ENCODE measurements at places on chromosomes 4 and X.

GRCh38 chrX:153647461-153648357 lies 706 bp downstream of the DUSP9 start:
- no peak for DNase-seq

GRCh38 chr4:189838821-189839497 lies 101.7 kb upstream of the FRG1 start:
- DNase-seq: no peak

DNA sequence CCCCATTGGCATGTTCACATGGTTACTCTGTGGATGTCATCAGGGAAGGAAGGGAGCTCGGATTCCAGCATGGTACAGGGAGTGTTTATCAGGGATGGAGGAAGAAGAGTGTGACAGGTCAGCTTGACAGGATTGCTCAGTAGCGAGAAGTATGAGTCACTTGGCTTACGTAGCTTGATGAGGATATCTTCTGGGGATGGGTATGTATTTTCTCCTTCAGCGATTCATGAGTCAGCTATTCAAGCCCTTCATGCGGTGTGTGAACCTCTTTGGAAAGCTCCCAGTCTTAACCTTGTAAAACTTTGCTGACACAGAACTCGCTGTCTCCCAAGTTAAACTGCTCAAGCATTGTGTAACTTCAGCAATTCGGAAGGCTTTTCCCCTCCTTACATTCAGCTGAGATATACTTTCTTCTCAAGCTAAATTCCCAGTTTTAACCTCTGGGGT lies 275.4 kb downstream of the ARHGAP10 start:
- DNase-seq: no peak

GRCh38 chr4:106659371-106659770 lies 290.8 kb upstream of the GIMD1 start:
- DNase-seq: no peak

DNA sequence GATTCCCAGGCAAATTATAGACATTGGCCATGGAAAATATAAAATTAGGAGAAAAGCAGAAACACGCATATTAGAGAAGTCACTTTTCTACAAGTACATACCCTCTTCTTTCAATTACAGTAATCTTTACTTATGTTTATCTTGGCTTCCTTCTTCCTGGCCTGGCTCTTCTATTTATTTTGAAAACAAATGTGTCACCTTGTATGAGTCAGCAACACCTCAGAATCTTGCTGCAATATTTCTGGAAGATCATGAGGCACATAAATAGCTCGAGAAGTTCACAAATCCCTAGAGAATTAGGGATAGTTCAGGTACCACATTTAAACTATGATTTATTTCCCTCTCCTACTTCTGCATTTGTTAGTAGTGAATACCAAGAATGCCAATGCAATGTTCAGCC lies 124.6 kb downstream of the ANOS1 start:
- DNase-seq: no peak

GRCh38 chr4:52266537-52267137 lies 215.5 kb downstream of the SPATA18 start:
- no peak for DNase-seq

DNA sequence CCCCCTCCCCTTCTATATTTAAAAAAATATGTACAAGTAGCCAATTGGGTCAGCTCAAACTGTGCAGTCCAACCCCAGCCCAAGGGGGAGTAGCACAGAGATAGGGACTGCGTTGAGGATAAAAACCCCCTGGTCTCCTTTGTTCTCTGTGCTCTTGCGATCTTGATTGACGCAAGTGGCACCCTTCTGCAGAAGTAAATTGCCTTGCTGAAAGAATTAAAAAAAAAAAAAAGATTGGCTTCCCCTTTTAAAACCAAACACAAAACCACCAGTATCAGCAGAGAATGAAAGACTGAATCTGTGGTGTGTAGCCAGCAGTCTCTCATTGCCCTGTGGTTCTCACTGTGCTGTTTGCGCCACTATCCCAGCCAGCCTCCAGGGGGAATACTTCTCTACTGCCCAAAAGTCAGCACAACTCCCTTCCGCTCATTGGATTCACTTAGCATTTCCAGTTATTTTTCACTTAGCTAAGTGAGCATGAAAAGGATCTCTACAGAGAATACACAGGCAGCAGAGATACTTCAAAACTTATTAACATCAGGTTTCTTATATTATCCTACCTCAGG lies 29.7 kb downstream of the MANBA start:
- DNase-seq: no peak

DNA sequence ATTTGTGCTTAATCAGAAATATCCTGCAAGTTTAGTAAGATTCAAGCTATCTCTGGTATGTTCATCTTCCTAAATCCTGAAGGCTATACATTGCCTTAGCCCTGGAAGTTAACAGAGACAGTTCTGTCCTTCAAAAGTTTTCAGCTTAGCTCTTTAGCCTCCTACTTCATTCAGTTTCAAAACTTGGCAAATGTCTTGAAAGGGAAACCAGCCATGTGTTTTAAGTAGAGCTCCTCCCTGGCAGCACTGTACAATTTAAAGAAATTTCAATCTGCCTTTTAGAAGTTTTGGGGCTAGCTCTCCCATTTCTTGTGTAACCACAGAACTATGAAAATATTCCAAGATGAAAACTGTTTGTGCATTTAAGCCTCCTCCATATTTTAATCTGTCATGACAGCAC lies 47.0 kb downstream of the FANCB start:
- no peak for DNase-seq

- DNase-seq: no peak
Observed at GRCh38 chrX:25295466-25295865, 279.7 kb upstream of the ARX start.

GRCh38 chrX:107675823-107676555 lies 47.7 kb downstream of the PRPS1 start:
- DNase-seq: no peak

DNA sequence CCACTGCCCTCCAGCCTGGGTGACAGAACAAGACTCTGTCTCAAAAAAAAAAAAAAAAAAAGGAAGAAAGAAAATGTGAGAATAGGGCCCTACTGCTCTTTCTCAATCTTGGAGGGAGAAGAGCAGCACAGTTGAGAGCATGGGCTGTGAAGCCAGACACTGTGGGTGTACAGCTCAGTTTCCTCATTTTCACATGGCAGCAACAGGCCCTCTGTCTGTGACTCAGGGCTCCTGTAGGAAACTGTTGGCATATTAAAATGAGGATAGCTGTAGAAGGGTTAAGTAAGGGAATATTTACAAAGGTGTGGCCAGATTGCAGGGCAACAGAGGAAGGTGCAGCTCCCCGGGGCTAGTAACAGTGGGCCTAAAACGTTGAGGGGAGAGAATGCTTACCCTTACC lies 3.4 kb downstream of the AKAP14 start:
- no peak for DNase-seq

DNA sequence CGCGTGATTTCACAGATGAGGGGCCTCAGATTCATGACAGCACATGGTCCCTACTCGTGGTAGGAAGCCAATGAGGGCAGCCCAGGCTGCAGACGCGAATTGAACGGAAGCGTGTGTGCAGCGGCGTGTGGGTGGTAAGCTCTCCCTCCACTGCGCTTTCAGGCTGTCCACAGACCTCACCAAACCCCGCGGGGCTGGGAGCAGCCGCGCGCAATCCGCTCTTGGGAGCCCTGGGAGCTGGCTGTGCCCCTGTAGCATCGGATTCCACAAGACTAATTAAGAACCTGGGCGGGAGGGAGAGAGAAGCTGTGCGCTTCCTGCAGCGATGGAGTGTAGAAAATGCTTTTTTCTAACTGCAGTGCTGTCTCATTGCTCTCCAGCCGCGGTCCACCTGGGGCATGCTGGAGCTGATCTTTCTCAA lies 134.9 kb downstream of the STOX2 start:
- DNase-seq: no peak

DNA sequence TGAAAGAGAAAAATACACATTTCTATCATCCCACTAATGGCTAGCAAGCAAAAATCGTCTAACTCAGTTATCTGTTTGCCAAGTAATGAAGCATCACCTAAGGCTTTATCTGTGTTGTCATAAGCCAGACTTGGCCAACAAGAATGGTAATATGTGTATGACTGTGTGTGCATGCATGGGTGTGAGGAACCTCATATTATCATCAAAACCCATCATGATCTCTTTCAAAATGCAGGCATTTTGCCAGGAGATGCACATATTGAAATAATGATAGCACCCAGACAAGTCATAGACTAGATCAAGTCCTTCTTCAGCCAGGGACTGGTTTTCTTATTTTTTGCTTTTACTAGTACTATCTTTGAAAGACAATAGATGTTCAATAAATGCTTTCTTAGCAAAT lies 172.5 kb upstream of the FMR1 start:
- no peak for DNase-seq

DNA sequence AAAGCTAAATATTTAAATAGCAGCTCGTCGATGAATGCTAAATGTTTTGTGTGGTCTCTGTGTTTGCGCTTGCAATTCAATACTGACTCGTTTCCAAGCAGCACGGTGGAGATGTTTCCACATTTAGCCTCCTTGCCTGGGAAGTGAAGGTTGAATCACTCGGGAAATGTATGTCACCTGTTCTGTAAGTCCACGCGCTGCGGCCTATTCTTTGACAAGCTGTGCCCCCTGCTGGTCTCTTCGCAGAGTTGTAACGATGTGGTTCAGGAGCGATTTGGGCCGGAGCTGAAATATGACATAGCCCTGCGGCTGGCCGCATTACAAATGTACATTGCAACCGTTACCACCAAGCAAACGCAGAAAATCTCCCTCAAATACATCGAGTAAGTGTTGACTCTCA lies 89.6 kb upstream of the PRPS2 start:
- DNase-seq: no peak

DNA sequence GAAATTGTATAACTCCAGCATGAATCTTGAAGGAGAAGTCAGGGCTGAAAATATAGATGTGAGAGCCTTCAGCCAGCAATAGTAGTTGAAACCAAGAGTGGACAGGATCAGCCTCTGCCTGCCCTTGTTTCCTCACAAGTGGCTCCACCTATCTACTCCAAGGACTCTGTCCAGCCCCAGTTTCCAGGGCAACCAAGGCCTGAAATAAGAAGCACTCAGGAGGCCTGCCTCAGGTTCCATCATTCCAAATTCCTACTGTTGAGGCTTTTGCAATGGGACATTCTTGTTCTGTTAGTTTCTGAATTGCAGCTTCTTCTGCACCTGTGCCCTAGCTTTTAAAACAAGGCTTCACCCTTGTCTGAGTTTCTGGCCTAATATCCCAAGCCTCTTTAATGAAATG lies 41.6 kb downstream of the TRPC5OS start:
- no peak for DNase-seq

DNA sequence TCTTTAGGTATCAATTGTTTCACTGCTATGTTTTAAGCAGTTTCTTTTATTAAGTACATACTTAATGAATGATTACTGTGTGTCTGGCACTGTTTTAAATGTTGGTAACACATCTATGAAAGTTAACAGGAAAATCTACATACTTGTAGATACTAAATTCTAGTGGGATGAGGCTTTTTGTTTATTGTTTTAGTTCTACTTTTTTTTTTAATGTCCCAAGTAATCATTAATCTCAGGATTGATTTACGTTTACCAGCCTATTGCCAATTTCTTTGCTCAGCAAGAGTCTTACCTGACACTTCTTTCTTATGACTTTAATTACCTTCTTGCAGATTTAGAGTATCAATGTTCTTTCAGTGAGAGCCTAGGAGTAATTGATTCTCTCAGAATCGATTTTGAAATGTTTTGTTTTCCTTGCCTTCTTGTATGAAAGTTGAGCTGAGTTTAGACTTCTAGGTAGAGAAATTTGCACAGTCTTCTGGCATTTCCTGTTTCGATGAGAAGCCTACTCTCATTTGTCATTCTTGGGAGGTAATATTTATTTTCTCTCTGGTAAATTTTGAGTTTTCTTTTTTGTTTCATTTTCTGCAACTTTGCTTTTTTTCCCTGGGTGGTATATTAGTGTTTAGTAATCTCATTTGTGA lies 235.2 kb upstream of the ANKRD50 start:
- no peak for DNase-seq

DNA sequence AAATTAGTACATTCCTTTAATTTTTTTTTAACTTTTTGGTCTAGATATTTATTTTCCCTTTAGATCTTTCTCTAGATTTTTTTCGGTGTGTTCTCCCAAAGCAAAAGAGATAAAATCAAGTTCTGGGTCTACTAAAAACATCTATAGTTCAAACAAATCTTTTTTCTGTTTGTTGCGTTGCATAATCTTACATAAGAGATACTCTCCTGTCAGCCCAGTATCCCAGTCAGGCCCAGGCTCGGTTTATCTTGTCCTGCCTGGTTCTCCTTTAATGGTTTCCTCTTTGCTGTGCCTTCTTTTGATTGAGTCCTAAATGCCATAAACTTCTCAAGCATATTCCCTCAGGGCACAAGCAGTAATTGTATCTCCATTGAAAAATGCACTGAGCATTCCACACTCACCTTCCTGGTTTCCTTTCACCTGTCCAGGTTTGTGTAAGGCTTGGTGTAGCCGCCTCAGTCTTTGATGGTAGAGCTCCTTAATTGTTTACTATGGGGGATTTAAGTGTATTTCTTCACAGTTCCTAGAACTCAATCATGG lies 104.9 kb downstream of the TMEM131L start:
- no peak for DNase-seq

DNA sequence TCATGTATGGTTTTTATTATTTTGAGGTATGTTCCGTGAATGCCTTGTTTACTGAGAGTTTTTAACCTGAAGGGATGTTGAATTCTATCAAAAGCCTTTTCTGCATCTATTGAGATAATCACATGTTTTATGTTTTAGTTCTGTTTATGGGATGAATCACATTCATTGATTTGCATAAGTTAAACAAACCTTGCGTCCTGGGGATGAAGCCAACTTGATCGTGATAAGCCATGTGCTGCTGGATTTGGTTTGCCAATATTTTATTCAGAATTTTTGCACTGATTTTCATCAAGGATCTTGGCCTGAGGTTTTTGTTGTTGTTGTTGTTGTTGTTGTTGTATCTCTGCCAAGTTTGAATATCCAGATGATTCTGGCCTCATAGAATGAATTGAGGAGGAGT lies 43.8 kb downstream of the CDX4 start:
- DNase-seq: no peak

- DNase-seq: no peak
Observed at GRCh38 chr4:72987741-72988729, 81.5 kb downstream of the COX18 start.

GRCh38 chrX:57232658-57233360 lies 53.7 kb upstream of the FAAH2 start:
- DNase-seq: no peak

DNA sequence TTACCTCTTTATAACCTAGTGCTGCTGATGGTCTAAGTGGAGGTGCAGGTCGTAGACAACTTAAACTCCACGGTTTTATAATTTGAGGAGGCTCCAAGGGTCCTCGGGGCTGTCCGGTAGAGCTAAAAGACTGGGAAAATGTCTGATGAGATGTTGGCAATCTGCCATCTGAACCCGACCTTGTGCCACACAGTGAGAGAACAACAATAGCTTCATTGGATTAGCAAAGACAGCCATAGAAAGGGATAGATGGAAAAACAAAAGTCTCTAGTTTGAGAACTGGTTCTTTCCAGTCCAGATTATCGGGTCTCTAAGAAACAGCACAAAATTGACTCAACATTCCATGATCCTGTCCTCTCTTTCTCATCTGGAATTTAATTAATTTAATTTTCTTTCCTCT lies 31.6 kb downstream of the CD40LG start:
- DNase-seq: no peak

DNA sequence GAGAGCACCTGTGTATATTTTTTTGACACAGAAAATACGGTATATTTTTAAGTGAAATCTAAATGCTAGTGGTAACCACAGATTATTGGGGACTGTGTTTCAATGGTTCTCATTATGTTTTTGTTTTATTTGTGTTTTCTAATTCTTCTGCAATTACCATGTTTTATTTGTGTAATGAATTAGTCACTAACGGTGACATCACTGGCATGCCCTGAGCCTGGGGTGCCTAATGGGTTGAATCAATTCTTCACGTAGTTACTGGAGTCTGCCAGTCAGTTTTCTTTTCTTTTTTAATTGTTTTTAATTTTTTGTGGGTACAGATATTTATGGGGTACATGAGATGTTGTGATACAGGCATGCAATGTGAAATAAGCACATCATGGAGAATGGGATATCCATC lies 168.8 kb downstream of the RELL1 start:
- DNase-seq: no peak
